ENCODE measurements at places on chromosomes 6 and 20.

DNA sequence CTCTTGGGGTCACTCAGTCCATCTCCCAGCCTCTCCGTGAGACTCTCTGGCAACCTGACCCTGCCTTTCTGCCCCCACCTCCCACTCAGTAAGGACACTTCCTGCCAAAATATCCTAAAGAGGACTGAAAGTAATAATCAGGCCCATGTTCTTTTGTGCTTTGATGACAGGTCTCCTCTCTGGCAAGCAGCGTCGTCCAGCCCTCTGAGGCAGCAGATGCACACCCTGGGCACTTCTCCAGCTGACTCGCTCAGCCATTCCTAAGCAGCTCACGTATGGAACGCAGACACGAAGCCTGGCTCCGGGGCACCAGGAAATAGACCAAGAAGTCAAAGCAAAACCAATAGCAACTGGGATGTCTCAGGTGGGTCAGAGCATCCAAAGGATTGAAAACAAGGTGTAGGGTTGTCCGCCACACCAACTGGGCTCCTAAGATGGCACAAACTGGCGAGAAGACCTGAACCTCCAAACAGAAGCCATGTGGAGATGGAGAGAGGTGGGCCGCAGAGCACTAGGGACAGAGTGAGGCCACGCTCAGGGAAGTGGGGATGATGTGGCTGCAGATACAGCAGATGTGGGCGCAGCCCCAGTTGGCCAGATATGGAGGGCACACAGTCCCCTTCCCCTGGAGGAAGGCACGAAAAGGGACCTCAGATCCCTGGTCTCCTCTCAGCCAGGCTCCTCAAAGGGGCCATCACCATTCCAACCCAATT is 99.3 kb downstream of the PRND start:
- no peak for DNase-seq

DNA sequence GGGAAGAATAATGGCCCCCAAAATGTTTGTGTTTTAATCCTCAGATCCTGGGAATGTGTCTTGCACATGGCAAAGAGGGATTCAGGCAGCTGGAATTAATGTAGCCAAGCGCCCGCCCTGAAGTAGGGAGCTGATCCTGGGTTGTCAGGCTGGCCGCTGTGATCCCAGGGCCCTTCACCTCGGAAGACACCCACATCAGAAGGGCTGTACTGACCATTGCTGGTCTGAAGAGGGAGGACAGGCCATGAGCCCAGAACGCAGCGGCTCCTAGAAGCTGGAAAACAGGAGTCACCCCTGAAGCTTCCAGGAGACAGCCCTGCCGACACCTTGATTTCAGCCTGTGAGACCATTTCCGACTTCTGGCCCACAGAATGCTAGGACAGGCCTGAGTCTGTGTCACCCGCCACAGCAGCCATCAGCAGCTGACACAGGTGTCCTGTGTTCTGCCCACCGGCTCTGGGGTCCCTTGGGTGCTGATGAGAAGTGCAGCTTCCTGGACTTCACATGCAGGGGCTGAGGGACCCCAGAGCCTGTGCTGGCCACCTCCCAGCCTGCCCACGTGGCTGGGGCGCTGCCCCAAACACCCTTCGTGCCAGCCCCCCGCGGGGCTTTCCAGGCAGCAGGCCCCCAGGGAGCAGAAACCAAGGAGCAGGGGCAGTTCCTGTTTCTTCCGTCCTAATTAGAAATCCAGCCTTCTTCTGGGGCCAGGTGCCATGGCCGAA is 86.3 kb downstream of the ERMARD start:
- DNase-seq: peak; percentile 69

DNA sequence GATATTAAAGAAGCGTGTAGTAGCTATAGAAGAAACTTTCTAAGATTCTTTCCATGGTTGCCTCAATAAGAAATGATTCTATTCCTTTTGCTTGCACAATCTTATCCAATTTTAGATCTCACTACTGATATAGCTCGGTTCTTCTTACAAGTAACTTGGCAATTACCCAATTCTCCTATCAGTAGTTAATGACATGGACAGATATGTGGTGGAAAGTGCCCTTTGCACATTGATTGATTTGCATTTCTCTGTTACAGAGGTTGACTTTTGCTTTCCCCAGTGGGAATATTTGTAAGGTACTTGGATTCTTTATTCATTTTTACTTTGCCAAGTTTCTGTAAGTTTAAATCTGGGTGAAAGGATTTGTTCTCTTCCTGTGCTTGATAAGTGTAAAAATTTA is 93.7 kb upstream of the QKI start:
- DNase-seq: no peak

- no peak for DNase-seq
Observed at GRCh38 chr6:7060769-7061516, 46.8 kb upstream of the RREB1 start.

- no peak for DNase-seq
Observed at GRCh38 chr6:111806561-111807497, 66.4 kb downstream of the FYN start.

GRCh38 chr6:133978896-133979240 is 25.8 kb downstream of the TBPL1 start:
- no peak for DNase-seq

DNA sequence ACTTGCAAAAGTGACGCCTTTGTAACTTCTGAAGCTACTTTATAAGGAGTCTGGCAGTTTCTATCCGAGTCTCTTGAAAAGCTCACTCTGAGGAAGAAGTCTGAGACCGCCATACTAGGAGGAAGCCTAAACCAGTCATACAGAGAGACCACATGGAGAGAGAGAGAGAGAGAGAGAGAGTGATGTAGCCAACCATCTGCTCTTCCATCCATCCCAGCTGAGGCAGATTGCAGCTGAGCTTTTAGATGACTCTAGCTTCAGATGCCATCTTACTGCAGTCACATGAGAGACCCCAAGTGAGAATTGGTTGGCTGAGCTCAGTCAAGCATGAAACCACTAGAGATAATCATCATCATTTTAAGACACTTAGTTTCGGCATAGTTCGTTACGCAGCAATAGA is 15.0 kb upstream of the DTNBP1 start:
- no peak for DNase-seq

DNA sequence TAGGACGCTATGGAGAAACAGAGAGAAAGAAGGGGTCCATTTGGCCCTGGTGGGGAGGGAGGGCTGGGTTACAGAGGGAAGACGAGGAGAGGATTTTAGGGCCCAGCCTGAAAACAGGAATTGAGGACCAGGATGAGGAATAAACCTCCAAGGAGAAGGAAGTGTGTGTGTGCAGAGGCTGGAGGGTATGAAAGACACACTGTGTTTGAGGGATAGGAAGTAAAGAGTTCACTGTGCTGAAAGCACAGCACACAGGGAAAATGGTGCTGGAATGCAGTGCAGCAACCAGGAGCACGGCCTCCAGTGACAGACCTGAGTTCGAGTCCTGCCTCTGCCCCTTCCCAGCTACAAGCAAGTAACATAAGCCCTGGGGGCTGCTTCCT is 7.8 kb downstream of the MBOAT1 start:
- DNase-seq: no peak

GRCh38 chr6:52634211-52634610 is 36.7 kb upstream of the TMEM14A start:
- no peak for DNase-seq

GRCh38 chr6:169026175-169026574 is 227.5 kb downstream of the THBS2 start:
- DNase-seq: no peak

DNA sequence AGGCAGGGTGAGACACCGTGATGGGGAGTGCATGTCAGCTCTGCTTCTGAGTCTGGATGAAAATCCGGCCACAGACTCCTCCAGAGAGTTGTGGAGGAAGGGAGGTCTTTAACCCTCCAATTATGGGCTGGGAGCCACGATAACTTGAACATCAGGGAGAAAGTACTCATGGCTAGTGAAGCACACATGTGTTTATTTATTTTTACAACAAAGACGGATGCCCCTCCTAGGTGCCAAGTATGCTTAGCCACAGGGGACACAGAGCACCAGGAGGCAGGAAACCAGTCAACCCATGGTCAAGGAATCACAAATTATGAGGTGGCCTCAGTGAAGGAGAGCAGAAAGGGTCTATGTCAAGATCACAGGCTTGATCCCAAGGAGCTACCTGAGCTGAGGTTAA is 54.1 kb downstream of the ZNF217 start:
- no peak for DNase-seq

DNA sequence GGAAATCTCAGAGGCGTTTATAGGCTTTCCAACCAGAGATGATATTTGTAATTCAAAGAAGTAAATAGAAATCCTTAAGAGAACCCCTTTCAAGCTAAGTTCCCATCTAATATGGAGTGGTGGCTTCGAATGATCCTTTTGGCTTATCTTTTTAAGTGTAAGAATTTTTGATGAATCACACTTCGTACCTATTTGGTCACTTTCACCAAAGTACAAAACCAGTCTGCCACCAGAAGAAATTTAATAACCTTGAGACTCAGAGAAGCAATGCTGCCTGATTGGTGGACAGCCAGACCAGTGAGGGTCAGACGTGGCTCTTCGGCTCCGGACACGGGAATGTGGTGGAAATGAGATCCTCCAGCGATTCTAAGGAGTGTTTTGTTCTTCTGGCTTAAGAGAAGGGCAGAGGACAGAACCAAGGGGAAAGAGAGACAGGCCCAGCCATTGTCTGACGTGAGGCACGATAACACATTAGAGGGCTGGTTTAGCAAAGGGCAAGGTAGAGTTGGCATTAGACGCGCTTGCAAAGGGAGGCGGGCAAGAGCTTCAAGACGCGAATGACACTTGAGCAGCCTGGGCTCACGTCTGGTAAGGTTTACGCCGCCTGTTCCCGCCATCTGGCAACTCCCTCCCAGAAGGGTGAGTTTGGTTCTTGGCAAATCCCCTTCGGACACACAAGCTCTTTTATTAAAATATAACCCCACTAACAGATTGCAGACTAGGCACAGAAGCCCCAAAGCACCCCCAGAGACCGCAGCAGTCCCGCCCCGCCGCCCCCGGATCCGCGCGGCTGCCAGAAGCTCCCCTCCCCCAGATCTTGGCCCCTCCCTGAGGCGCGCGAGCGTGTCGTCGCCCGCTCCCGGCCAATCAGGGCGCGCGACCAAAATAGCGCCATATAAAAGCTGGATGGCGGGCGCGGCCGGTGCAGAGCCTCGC is 50.0 kb upstream of the EZR start:
- no peak for DNase-seq

- no peak for DNase-seq
Observed at GRCh38 chr6:43217351-43217750, 11.9 kb downstream of the DNPH1 start.

GRCh38 chr20:23122321-23122720 is 36.2 kb upstream of the CD93 start:
- no peak for DNase-seq

DNA sequence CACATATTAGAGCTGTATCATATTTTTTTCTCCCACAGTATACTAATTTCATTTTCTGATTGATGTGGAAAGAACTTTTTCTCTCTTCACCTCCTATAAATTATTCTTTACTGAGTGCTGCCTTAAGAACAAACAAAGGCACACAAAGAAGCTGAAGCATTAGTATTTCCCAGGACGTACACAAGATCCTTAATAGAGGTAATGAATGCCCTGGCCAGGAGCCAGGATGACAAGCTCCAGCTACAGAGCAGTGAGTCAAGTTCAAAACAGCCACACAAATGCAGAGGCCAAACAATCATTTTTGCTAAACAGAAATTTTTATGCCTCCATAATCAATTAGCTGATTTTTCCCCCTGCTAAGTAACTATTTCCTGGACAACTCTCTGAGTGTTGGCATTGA is 639.6 kb downstream of the EPHA7 start:
- no peak for DNase-seq

- DNase-seq: no peak
Observed at GRCh38 chr6:13429406-13429753, 58.0 kb downstream of the GFOD1 start.

DNA sequence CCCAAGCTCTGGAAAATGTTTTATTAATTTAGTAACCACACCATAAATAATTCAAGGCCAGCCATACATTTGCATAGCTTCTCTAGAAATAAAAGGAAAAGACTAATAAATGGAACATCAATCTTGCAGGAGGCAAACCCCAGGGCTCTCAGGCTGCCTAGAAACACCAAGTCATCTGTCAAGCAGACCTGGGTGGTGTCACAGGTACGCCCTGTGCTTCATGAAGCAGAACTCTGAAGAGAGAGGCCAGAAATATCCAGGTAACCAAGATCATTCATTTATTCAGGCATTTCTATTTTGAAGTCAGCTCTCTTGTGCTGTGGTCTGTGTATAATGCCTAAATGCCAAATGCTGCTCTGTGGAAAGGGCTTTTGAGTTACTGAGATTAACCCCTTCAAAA is 45.3 kb upstream of the ARMH2 start:
- no peak for DNase-seq

DNA sequence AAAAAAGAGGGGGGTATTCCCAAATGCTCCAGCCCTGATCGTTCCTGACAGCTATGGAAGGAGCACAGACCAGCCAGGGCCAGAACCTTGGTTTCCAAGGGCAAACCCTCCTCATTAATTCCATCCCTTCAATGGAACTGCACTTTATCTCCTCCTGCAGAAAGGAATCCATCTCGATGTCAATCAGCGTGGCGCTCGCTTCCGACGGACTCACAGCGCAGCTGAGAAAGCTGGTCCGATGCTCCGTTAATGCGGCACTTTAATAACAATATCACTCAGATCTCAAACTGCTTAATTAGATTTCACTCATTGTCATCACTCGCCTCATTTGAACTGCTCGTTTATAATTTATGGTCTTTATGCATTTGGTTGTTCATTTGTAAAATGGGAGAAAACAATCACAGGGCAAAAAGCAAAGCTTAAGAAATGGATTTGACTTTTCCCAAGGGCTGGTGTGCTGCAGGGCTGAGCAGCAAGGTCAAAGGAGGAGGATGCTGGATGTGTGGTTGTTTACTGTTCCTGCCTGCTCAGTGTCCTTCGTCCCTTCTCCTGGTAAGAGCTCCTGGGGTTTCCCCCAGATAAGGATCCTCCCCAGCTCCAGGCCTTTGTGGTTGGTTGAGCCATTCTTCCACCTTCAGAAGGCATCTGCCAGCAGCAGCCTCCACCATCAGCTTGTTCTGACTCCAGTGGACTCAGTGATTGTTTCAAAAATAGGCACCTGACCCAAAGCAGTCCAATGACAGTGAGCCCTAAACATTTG is 152.7 kb downstream of the ANKRD60 start:
- DNase-seq: no peak

GRCh38 chr6:20182926-20183521 is 29.2 kb downstream of the MBOAT1 start:
- no peak for DNase-seq

Data from vagina (tissue), 2 donors.